ENCODE measurements at places on chromosomes 12 and 14.

DNA sequence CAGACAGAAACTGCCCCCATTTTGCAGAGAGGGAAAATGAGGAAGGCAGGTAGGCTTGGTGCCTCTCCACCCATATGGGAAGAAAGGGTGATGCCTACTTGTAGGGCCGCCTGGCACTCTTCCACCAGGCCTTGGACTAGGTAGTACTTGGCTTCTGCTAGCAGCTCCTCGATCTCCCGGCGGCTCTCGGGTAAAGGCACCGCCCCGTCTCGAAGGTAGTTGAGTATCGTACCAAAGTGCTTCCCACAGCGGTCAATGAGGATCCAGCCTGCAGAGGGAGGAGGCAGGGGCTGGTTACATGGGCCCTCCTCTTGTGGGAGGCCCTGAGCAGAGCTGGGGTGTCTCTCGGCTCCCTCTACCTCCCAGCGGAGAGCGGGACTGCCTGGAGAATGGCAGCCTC is 16.6 kb downstream of the KCTD10 start:
- H3K27ac ChIP-seq, result peak overlapping the region; percentile 48
- peaks cover 47% of the 10 kb centered on the region for H3K36me3 ChIP-seq
- H3K4me3 ChIP-seq, result no peak overlapping the region
- no peaks in the 10 kb centered on the region for H3K27me3 ChIP-seq
- peaks cover 80% of the 10 kb centered on the region for H3K4me1 ChIP-seq

- no peak for DNase-seq
- no peak overlapping the region for H3K4me3 ChIP-seq
- H3K36me3 ChIP-seq, result no peaks in the 10 kb centered on the region
- H3K4me1 ChIP-seq, result peaks cover 25% of the 10 kb centered on the region
- peak overlapping the region; percentile 60 for H3K27ac ChIP-seq
Measured at GRCh38 chr14:95508377-95508776, 8.1 kb downstream of the SYNE3 start.

DNA sequence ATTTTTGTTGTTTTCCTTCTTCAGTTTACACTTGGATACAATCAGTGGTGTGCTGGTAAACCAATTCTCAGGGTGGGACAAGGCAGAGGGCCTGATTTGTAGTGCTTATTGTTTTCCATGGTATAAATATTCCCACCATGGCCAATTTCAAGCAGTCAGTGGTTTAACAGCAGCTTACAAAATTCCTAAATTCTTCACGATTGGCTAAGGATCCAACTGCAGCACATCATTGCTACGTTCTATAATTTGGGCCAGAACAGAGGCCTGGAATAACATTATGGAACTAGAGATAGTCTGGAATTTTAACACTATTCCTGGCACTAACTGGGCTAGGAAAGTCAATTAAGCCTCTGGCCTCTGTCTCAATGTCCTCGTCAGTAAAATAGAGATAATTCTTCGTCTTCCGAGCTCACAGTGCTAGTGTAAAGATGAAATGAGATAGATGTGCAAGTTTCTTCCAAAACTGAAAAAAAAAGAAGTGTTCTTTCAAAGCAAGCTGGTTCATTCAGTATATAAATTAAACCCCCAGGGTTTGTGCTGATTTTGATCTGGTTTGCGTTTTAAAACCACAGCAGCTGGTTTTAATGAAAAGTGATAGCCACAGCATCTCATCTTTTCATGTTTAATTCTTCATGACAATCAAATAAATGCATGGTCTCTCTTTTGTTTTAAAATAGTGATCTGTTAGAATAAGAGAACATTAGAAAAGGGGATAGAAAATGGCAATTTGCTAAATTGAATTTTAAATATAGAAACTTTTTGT is 104.1 kb downstream of the EPS8 start:
- H3K36me3 ChIP-seq, result no peaks in the 10 kb centered on the region
- no peaks in the 10 kb centered on the region for H3K27me3 ChIP-seq
- H3K27ac ChIP-seq, result no peak overlapping the region
- DNase-seq, result no peak

DNA sequence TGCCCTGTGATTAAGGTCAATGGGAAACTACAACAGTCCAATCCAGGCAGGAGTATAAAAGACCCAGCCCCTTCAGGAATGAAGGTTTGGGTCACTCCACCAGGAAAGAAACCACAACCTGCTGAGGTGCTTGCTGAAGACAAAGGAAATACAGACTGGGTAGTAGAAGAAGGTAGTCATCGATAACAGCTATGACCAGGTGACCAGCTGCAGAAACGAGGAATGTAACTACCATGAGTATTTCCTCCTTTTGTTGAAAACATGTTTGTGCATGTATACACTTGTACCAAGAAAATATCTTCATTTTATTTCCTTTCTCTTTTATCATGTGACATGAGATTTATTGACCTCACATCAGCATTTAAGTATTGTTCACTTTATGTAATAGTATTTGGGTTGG is 409.1 kb downstream of the FOXG1 start:
- H3K4me1 ChIP-seq, result no peaks in the 10 kb centered on the region
- no peaks in the 10 kb centered on the region for H3K27me3 ChIP-seq
- H3K36me3 ChIP-seq, result no peaks in the 10 kb centered on the region
- H3K27ac ChIP-seq, result no peak overlapping the region

DNA sequence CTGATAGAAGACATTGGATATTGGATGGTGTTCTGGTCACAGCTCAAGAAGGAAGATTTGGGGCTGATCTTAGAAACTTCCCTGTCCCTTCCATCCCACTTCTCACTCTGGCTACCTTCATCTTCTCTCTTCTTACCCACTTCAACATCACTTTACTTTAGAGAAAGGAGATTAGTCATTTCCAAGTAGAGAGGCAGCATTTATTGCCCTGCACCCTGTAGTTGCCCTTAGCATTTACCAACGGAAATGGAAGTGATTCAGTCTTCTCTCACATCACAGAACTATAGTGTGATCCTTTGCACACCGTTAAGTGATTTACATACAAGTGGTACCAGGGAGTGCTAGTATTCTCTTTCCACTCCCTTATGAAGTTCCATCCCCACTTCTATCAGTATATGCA is 52.4 kb downstream of the PHLDA1 start:
- no peak overlapping the region for H3K4me3 ChIP-seq
- no peaks in the 10 kb centered on the region for H3K27me3 ChIP-seq
- H3K27ac ChIP-seq, result peak overlapping the region; percentile 84
- no peaks in the 10 kb centered on the region for H3K36me3 ChIP-seq
- DNase-seq, result no peak

- H3K4me3 ChIP-seq, result peak overlapping the region; percentile 29
- no peaks in the 10 kb centered on the region for H3K36me3 ChIP-seq
- no peaks in the 10 kb centered on the region for H3K27me3 ChIP-seq
- DNase-seq, result peak; percentile 81
Measured at GRCh38 chr14:22819151-22819988, 4.1 kb upstream of the SLC7A7 start.

GRCh38 chr14:64337888-64338615 is 43.9 kb upstream of the ESR2 start:
- H3K36me3 ChIP-seq, result no peaks in the 10 kb centered on the region
- no peaks in the 10 kb centered on the region for H3K27me3 ChIP-seq
- DNase-seq, result peak; percentile 31
- H3K4me1 ChIP-seq, result peaks cover 14% of the 10 kb centered on the region
- peak overlapping the region; percentile 72 for H3K4me3 ChIP-seq
- peak overlapping the region; percentile 91 for H3K27ac ChIP-seq

GRCh38 chr12:125131958-125132357 is 66.7 kb downstream of the AACS start:
- H3K4me1 ChIP-seq, result no peaks in the 10 kb centered on the region
- DNase-seq, result no peak
- H3K4me3 ChIP-seq, result no peak overlapping the region
- no peaks in the 10 kb centered on the region for H3K27me3 ChIP-seq

- H3K27me3 ChIP-seq, result no peaks in the 10 kb centered on the region
- peaks cover 3% of the 10 kb centered on the region for H3K36me3 ChIP-seq
- no peak overlapping the region for H3K4me3 ChIP-seq
Measured at GRCh38 chr12:45756666-45757065, 27.2 kb downstream of the ARID2 start.

DNA sequence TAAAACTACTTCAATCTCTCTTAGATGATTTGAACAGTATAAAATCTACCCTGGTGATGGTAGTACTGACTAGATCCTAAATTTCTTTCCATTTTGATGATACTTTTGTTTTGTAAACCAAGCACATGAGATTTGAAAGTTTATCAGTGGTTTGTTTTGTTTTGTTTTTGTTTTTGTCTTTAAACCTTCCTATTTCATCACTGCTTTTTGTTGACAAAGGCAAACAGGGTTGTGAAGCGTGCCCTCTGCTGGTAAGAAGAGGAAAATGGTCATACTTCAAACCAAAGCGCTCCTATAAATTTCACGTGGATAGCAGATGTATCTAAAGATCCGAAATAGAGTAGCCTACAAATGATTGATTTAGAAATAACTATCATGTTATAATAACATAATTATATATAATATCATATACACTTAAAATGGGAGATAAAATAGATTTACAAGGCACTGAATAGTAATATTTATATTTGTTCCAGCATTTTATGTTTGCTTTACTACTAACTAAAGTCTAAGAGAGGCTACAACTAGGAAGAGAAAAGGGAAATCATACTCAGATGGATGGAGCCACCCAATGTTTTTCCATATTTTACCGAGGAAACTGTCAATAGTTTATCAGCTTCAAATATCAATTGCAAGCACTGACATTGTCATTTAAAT is 254.0 kb upstream of the USP15 start:
- DNase-seq, result no peak
- no peaks in the 10 kb centered on the region for H3K27me3 ChIP-seq
- H3K4me3 ChIP-seq, result no peak overlapping the region

DNA sequence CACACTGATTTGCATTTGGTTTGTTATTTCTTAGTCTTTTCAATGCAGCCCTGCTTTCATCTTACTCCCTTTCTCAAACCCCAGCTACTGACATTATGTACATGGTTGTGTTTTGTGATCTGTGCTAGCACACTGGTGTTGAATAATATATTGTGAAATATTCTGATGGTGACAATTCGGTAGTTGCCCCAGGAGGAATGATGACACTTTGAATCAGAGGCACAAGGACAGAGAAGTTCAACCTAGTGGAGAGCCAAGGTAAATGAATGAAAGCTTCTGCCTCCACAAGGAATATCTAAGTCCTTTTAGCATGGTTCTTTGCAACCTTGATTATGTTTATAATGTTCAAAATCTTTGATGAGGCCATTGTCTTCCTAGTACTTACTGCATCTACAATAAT is 159.9 kb downstream of the PDE3A start:
- no peaks in the 10 kb centered on the region for H3K36me3 ChIP-seq
- no peak overlapping the region for H3K4me3 ChIP-seq
- no peaks in the 10 kb centered on the region for H3K27me3 ChIP-seq
- H3K4me1 ChIP-seq, result peaks cover 5% of the 10 kb centered on the region
- no peak for DNase-seq
- peak overlapping the region; percentile 25 for H3K27ac ChIP-seq

GRCh38 chr12:84764001-84764400 is 148.6 kb downstream of the SLC6A15 start:
- no peak overlapping the region for H3K27ac ChIP-seq
- no peaks in the 10 kb centered on the region for H3K27me3 ChIP-seq
- no peaks in the 10 kb centered on the region for H3K4me1 ChIP-seq
- no peak overlapping the region for H3K4me3 ChIP-seq
- no peak for DNase-seq

- H3K4me1 ChIP-seq, result peaks cover 34% of the 10 kb centered on the region
- DNase-seq, result peak; percentile 67
- peak overlapping the region; percentile 81 for H3K4me3 ChIP-seq
- peaks cover 6% of the 10 kb centered on the region for H3K36me3 ChIP-seq
- no peaks in the 10 kb centered on the region for H3K27me3 ChIP-seq
Measured at GRCh38 chr12:43758247-43758727, 303 bp downstream of the PUS7L start.

GRCh38 chr12:26833743-26834490 is 923 bp upstream of the ITPR2 start:
- no peaks in the 10 kb centered on the region for H3K27me3 ChIP-seq
- H3K36me3 ChIP-seq, result no peaks in the 10 kb centered on the region
- peaks cover 37% of the 10 kb centered on the region for H3K4me1 ChIP-seq

DNA sequence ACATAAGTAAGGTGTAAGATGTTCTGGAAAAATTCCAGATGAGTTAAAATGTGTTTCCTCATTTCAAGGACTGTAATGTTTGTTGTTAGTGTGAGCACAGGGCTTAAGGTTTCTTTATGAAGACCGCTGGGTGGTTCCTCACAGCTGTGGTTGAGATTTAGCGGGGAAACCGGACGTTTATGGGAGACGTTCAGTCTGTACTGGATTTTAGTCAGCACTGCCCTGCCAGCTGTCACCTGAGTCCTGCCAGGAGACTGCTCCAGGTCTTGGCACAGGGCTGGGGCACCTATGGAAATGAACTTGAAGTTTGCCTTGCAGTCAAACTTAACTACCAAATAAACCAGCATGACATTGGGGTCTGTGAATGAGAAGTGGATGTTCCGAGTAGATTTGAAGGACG is 555.2 kb downstream of the DIO2 start:
- no peaks in the 10 kb centered on the region for H3K27me3 ChIP-seq
- DNase-seq, result peak; percentile 8
- H3K4me1 ChIP-seq, result no peaks in the 10 kb centered on the region
- H3K36me3 ChIP-seq, result no peaks in the 10 kb centered on the region

DNA sequence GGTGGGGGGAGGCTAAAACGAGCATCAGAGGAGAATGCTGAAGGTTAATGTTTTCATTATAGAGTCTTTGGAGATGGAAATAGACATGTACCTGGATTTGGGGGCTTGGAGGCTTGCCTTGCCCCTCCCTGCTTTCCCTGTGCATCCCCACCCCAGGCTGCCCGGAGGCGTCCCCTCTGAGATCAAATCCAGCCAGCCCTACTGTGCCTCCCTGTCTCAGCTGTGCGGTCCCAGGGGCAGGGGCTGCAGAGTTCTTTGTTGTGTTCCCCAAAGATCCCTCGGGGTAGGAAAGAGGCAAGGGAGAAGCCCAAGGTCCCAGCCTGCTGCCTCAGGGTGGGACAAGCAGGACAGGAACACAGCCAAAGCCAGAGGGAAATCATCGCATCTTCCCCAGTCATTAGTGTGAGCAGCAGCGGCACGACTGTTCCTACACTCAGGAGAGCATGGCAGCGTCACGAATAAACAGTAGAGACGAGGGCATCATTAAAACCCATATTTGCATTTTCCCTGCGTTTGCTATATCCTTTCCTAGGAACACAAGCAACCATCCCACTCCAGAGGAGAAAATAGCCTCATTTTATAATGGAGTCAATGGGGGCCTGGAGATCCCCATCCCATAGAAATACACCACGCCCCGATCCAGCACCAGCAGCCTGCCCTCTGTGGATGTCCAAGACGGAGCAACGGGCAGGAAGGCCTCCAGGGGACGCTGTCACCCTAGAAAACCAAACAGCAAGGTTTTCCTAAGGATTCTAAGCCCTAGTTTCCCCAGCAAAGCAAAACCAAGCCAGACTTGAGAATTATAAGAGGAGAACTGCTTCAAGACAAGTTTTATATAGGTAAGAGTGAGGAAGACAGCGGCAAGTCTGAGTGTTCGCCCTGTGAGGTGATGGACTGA is 32.4 kb downstream of the ANO2 start:
- H3K4me3 ChIP-seq, result no peak overlapping the region
- peaks cover 29% of the 10 kb centered on the region for H3K27me3 ChIP-seq
- no peak for DNase-seq
- no peak overlapping the region for H3K27ac ChIP-seq

All from stomach (tissue), 19 donors.